Brain microvascular endothelial cell (primary cell): ENCODE measurements at places on chromosomes 3 and 15.

GRCh38 chr3:195806211-195806915, 5.4 kb downstream of the MUC4 start:
- no peak for DNase-seq

GRCh38 chr3:399647-400046, 203.1 kb downstream of the CHL1 start:
- DNase-seq: no peak

GRCh38 chr15:67992834-67993233, 61.3 kb upstream of the PIAS1 start:
- no peak for DNase-seq

DNA sequence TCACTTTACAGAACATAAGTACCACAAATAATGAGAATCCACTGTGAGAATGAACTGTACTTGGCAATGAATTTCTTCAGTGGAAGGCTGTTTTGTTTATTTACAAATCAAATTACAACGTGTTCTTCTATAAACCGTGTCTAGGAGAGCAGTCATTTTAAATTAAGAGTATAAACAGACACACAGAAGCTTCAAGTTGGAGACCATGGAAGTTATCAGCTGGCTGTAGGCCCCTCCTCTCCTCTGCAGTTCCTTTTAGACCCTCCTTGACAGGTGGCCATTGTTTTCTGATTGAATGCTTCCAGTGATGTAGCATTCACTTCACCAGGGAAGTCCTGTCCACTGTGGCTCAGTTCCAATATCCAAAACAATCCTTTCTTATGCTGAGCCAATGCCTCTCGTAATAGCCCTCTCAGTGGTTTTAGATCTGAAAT, 7.3 kb upstream of the MAPK6 start:
- DNase-seq: no peak

DNA sequence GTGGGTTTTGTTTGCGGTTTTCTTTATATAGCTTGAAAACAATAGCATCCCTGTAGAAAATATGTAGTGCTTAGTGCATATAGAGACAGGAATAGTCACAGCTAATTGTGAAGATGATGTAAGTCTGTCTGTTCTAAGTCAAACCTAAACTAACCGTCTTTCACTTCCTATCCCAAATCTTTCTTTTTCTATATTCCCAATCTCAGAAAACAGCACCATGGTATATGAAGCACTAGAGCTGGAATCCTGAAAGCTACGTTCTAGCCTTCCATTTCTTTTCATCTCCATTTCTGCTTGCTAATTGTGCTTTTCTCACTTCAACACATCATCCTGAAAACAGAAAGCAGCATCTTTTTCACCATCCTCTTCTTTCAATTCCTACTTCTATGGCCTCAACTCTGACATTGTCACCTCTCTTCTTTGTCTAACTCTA, 1235.5 kb downstream of the ROBO2 start:
- DNase-seq: no peak

DNA sequence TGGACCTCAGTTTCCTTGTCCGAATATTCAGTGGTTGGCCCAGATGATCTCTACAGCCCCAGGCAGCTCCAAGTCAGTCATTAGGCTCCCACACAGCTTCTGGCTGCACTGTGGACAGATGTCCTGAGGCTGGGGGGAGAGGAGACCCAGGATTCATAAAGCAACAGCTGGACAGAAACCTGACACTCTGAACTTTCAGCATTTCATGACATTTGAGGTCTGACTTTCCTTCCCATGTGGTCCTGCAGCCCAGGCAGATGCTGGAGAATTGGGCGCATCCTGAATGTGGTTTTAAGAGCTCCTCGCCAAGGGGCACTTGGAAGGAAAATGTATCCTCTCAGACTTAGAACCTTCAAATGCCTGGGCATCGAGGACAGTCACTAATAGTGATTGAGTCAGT, 307.6 kb upstream of the LRRFIP2 start:
- no peak for DNase-seq

- no peak for DNase-seq
Measured at GRCh38 chr15:97977734-97978133, 17.2 kb downstream of the ARRDC4 start.

GRCh38 chr3:114857299-114857701, 289.8 kb downstream of the ZBTB20 start:
- no peak for DNase-seq

DNA sequence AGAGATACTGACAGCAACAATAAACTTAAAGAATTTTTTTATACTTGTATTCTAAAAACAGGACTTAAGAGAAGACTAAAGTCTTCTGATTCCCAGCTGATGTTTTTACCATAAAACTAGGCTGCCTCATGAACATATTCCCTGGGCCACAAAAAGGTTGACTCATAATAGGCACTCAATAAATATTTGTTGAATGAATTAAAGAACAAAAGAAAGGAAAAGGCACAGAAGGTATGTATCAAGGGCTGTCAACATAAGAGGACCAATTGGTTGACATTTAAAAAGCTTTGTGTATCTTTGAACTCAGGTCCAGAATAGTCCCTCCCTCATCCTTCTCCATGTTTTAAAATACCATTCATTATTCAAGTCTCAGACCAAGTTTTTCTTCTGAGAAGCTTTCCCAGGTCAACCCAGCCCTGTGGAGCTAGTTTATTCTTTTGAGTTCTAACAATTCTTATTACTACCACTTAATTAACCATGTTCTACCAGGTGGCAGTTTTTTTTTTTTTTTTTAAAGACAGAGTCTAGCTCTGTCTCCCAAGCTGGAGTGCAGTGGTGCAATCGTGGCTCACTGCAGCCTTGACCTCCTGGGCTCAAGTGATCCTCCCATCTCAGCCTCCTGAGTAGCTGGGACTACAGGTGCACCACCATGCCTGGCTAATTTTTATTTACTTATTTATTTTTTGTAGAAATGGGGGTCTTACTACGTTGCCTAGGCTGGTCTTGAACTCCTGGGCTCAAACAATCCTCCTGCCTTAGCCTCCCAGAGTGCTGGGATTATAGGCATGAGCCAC, 17.5 kb upstream of the ARHGEF3 start:
- DNase-seq: no peak
